ENCODE measurements at places on chromosomes 7 and 10.

DNA sequence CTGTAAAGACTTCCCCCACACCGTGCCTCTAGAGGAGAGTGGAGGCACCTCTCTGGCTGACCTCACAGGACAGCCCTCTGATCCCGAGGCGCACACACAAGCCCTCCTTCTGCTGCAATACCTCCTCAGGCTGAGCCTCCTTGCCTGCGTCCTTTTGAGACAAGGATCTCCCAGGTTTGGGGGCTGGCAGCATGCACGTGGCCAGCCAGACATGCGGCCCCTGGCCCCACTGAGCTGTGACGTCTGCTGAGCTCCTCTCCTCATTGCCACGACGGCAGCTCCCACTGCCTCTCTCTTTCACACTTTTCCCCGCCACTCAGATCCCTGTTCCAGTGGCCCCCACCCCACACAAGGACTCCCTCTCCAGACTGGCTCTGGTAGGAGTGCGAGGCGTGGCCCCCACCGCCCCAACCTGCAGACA lies 12.2 kb upstream of the DNAAF5 start:
- DNase-seq = no peak

GRCh38 chr10:53123311-53123710 lies 350.7 kb upstream of the MBL2 start:
- no peak for DNase-seq

DNA sequence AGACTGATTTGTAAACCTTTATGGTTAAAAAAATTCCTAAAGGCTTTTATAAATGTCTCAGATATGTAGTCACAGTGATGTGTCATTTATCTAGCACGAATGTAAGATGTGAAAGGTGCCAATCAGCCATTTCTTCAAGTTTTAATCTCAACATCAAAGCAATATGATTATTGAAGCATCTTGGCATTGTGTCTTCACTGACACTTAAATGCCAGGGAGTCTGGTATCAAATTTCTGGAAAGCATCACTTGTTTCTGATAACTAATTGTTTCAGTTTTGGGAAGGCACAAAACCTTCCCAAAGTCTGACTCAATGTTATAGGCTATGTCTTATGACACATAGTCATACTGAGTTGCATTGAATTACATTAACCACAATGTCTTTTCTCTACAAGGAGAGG lies 492.0 kb upstream of the CNTNAP2 start:
- no peak for DNase-seq

DNA sequence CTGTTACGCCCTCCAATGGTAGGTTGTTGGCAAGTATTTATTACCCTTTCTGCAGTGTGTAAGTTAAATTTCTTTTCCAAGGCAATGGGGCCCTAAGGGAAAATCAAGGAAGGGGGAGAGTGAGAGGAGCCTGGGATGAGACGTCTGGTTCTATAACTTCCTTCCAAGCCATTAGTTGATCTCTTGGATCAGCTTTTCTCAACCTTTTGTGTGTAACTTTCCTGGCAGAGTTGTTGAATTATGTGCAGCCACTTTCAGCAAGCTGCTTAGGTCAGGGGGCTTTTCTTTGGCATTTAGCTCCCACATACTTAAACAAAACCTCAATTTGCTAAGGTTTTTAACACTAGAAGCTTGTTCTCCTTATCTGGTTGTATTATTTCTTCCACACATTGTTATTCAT lies 127.1 kb downstream of the NXPH1 start:
- no peak for DNase-seq

- DNase-seq = no peak
These were observed 931 bp downstream of the SH2D4B start for GRCh38 chr10:80538481-80539185.

All from GDM1 (cell line).